Smooth muscle cell of the pulmonary artery (primary cell): ENCODE measurements at places on chromosomes 12 and 14. TPM values are rescaled to one million over a fixed set of nuclear protein-coding genes. Genes with fewer than 3 reads are reported as not detected.

The ARMH4 gene
- 9.1 and 9.6 TPM in 2 replicates for total RNA-seq

The NANOG gene
- not detected in 2 replicates for total RNA-seq

The NPAS3 gene
- total RNA-seq = 0.26 and 0.76 TPM in 2 replicates

The KRT82 gene
- not detected in 2 replicates for total RNA-seq

The SIX6 gene
- not detected in 2 replicates for total RNA-seq

The PTCSC3 gene
- total RNA-seq = not detected in 2 replicates

The ADAM21 gene
- total RNA-seq = 0.86 and 1.4 TPM in 2 replicates

The GPHN gene
- total RNA-seq = 13.6 and 17.0 TPM in 2 replicates

The SLC5A8 gene
- not detected in 2 replicates for total RNA-seq
